ENCODE measurements at places on chromosomes 2 and 18. TPM values are rescaled to one million over a fixed set of nuclear protein-coding genes. Genes with fewer than 3 reads are reported as not detected.

Gene ZDBF2
- polyA plus RNA-seq, result 14.3 TPM

Gene MAP3K19
- polyA plus RNA-seq, result 0.73 TPM

Gene HTRA2
- 29.8 TPM for polyA plus RNA-seq

Gene CXCR4
- polyA plus RNA-seq, result 45.7 TPM

Gene DAW1
- 0.52 TPM for polyA plus RNA-seq

Gene DES
- polyA plus RNA-seq, result 5.9 TPM

Gene ERFE
- polyA plus RNA-seq, result 7.2 TPM

Gene LRATD1
- polyA plus RNA-seq, result 21.1 TPM

Gene STAT1
- 139 TPM for polyA plus RNA-seq

Gene C2orf15
- 12.8 TPM for polyA plus RNA-seq

Gene FAM117B
- 33.6 TPM for polyA plus RNA-seq
